Activated CD4-positive, alpha-beta T cell treated with anti-CD3 and anti-CD28 coated beads, Interleukin-2, amount 10 ng/mL, durations not matched to agents 24 days and 14 days (primary cell): ENCODE measurements at places on chromosomes 5 and 9. TPM values are rescaled to one million over a fixed set of nuclear protein-coding genes. Genes with fewer than 3 reads are reported as not detected.

Gene TTC16
- not detected in 2 replicates for total RNA-seq

Gene SLC46A2
- not detected in 2 replicates for total RNA-seq

Gene ENG
- 29.9 and 32.4 TPM in 2 replicates for total RNA-seq

Gene ADAMTS12
- total RNA-seq = not detected in 2 replicates

Gene CDKN2A
- 2.5 and 3.7 TPM in 2 replicates for total RNA-seq

Gene MYOZ3
- total RNA-seq = 0.07 and 0.28 TPM in 2 replicates

Gene HSPB3
- not detected in 2 replicates for total RNA-seq

Gene DNAH5
- total RNA-seq = not detected in 2 replicates

Gene RIOK2
- 40.8 and 42.0 TPM in 2 replicates for total RNA-seq

Gene ZNF462
- 0.37 and 0.50 TPM in 2 replicates for total RNA-seq

Gene GPR150
- total RNA-seq = 0.33 and 0.56 TPM in 2 replicates

Gene ANKRD55
- total RNA-seq = 0.79 and 1.0 TPM in 2 replicates

Gene SPAAR
- total RNA-seq = not detected in 2 replicates

Gene MARVELD2
- 0.26 and 0.36 TPM in 2 replicates for total RNA-seq

Gene GBA2
- 46.7 and 50.1 TPM in 2 replicates for total RNA-seq

Gene PCDHB15
- not detected in 2 replicates for total RNA-seq

Gene SPINK13
- not detected in 2 replicates for total RNA-seq

Gene GHR
- total RNA-seq = not detected in 2 replicates

Gene HABP4
- total RNA-seq = 8.8 and 9.1 TPM in 2 replicates

Gene LECT2
- total RNA-seq = not detected in 2 replicates

Gene GRIA1
- not detected in 2 replicates for total RNA-seq

Gene TEX48
- 0.52 and 0.56 TPM in 2 replicates for total RNA-seq

Gene PCDHGB6
- total RNA-seq = 0.09 and 0.14 TPM in 2 replicates

Gene FOXD4L5
- 0.17 TPM in 1 of 2 replicates, not detected in the other for total RNA-seq

Gene ASS1
- 3.2 and 4.5 TPM in 2 replicates for total RNA-seq

Gene DMRTA1
- not detected in 2 replicates for total RNA-seq

Gene CRB2
- total RNA-seq = not detected in 2 replicates

Gene PRUNE2
- 0.40 and 0.50 TPM in 2 replicates for total RNA-seq

Gene SLC4A9
- not detected in 2 replicates for total RNA-seq

Gene ACOT12
- total RNA-seq = not detected in 2 replicates

Gene CDH9
- not detected in 2 replicates for total RNA-seq

Gene LHX2
- not detected in 2 replicates for total RNA-seq

Gene EIF4E1B
- not detected in 2 replicates for total RNA-seq

Gene TAS2R1
- total RNA-seq = not detected in 2 replicates

Gene TGFBI
- total RNA-seq = not detected in 2 replicates

Gene PDLIM4
- total RNA-seq = 0.72 and 0.78 TPM in 2 replicates

Gene DND1
- 2.8 and 3.8 TPM in 2 replicates for total RNA-seq

Gene PKD2L2
- total RNA-seq = not detected in 2 replicates

Gene KIF20A
- total RNA-seq = 18.0 and 19.7 TPM in 2 replicates

Gene FAM221B
- total RNA-seq = not detected in 2 replicates

Gene ATOSB
- total RNA-seq = 3.7 and 4.7 TPM in 2 replicates

Gene IFNA13
- not detected in 2 replicates for total RNA-seq

Gene ARL14EPL
- not detected in 2 replicates for total RNA-seq

Gene PDE8B
- 0.17 and 0.19 TPM in 2 replicates for total RNA-seq

Gene PCDHA10
- total RNA-seq = not detected in 2 replicates

Gene HARS2
- 28.0 and 29.6 TPM in 2 replicates for total RNA-seq

Gene TEK
- total RNA-seq = not detected in 2 replicates
